NCI-H524 (cell line): ENCODE measurements at places on chromosomes 7 and 10.

GRCh38 chr7:45573204-45573603 lies 964 bp upstream of the ADCY1 start:
- DNase-seq = no peak

DNA sequence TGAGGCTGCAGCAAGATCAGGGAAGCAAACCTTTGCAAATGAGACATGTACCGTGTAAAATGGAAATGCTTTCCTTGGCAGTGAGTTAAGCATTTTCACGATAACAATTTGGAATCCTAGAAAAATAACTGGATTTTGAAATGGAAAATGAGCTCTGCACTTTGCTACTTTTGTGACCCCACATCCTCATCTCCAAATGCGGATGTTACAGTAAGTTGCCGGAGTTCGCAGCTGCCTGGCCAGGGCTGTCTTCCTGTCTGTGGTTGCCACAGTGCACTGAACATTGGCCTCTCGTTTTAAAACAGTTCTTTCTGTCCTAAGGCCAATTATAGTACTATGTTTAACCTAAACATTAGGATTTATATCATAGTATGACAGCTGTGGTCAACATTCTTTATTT lies 136.2 kb upstream of the FZD8 start:
- no peak for DNase-seq

- no peak for DNase-seq
Measured at GRCh38 chr7:41907444-41907843, 204.6 kb upstream of the INHBA start.

DNA sequence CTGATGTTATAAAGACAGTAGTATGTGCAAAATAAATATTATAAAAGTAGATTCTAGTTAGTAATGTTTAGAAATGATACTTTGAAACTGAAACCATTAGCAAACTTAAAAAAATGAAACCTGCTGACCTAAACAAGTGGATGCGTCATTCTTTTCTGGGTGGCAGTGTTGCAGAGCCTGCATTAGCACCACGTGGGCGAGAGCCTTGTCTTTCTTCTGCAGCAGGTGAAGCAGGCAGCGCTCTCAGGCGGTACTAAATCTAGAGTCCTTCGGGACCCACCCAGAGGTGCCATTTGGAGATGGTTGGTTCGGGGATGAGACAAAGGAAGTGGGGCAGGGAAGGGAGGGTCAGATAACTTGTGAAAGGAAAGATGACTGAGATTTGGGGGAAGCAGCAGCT lies 759.1 kb upstream of the IGFBP3 start:
- DNase-seq = no peak

DNA sequence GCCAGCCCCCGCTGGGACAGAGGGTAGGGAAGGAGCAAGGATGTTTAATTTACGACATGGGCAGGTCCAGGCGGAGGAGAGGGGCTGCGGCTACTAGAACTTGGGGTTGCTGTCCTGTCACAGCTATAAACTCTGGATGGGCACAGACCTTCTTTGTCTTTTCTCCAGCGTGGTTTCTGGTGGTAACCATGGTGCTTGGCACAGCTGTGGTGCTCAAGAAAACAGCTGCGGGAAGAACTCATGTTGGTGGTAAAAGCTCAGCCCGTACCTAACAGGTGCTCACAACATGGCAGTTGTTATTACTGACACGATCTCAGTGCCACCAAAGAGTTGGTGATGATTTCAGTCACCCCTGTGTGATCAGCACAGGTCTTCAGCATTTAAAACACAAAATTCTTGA lies 13.8 kb downstream of the BAIAP2L1 start:
- no peak for DNase-seq

DNA sequence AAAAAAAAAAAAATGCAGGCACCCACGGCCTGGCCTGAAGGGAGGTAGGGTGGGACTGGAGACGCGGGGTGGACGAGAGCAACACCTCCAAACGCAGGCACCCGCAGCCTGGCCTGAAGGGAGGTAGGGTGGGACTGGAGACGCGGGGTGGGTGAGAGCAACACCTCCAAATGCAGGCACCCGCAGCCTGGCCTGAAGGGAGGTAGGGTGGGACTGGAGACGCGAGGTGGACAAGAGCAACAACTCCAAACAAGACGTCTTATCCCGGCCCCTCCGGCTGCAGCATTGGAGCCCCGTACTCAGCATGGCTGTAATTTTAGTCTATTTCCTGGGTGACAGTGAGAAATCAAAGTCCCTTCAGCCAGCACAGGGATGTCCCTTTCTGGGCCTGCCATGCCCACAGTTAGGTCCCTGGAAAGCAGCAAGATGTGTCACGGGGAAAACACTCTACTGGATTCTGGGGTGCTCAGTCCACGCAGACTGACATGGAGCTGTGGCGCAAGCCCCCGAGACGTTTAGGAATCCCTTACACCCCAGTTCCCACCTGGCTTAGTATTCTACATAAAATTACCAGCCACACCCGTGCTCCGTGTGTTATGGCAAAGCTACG lies 119.9 kb downstream of the WDR37 start:
- DNase-seq = no peak

DNA sequence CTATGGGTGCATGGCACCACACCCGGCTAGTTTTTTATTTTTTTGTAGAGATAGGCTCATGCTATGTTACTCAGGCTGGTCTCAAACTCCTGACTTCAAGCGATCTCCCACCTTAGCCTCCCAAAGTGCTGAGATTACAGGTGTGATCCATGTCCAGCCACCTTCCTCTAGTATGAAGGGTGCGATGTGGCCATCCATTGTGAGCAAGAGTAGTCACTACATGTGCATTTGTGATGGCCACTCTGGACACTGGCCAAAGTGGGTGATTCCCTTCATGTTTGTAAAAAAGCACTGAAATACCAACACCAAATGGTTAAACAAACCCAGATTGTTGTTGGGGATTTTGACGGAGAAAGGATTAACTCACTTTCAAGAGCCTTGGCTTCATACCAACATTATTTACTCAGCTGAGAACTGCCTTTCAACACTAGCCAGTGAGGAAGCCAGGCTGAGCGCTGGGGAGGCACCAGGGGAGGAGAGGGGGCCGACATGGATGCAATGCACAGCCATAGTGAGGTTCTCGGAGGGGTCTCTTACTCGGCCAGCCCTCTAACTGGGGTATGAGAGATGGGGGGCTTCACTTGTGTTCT lies 198.1 kb upstream of the LYZL2 start:
- DNase-seq = peak; percentile 9

DNA sequence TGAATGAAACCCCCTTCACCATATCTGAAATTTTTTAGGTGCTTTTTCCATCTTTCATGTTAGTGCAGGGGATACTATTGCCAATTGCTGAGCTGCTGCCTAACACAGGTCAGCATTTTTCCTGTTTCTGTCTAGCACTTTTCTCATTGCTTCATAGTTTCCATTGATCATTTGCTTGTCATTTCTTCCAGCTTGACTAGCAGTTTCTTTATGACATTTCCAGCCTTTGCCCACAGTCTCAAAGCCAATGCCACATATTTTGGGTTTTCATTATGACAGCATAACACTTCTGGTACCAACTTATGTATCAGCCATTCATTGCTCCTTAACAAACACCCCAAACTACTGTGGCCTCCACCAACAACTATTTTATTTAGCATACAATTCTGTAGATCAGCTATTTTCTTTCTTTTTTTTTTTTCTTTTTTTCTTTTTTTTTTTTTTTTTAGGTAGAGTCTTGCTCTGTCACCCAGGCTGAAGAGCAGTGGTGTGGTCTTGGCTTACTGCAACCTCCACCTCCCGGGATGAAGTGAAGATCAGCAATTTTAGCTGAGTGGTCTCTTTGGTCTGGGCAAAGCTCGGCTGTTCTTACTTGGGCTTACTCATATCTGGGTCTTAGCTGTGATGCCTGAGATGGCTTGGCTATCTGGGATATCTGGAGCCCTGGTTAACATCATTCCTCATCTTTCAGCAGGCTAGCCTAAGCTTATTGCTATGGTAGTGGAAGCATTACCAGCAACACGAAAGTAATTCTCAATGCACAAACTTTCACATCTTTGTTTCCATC lies 102.3 kb downstream of the EPC1 start:
- no peak for DNase-seq

DNA sequence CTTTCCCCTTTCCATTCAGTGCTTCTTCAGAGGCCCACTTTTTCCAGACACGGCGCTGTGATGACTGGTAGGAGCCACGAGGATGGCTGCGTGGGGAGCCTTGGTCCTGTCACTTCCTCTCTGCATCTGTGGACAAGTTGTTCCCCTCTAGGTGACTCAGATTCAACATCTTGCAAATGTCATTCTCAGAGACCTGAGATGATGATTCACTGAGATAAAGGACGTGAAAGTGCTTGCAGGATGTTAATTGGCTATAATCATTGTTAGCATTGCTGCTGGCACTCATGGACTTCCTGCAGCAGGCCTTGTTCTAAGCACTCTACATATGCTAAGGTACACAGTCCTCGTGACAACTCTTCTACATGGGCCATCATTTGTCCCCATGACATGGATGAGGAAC lies 489.8 kb upstream of the ZMIZ1 start:
- DNase-seq = no peak

GRCh38 chr7:111356941-111357340 lies 205.4 kb downstream of the IMMP2L start:
- no peak for DNase-seq

GRCh38 chr10:58723966-58724365 lies 211.3 kb downstream of the BICC1 start:
- DNase-seq = no peak

DNA sequence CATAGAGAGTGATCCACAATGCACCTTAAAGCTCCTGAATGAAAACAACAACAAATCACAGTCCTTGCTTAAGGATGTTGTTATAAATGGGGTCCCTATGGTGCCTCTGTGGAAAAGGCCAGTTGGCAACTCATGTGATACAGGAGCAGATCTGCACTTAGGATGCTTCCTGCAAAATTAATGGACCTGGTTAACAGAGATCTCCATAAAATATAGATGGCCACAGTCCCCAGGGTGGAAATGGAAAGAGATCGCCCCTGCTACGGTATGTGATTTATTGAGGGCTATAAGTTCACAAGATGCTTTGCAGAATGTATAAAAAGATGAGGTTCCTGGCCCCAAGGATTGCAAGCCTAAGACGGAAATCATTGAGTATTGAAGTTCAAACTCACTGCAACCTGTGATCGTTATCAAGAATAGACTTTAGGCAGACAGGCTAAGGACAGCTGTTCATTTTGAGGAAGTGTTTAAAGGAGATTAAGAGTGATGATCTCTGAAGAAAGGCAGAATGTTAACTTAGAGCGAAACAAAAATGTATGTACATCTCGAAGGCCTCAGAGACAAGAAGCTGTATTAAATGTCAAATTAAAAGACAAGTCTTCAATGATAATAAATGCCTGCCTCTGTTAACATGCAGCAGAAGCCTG lies 174.1 kb upstream of the PLPP4 start:
- DNase-seq = no peak

DNA sequence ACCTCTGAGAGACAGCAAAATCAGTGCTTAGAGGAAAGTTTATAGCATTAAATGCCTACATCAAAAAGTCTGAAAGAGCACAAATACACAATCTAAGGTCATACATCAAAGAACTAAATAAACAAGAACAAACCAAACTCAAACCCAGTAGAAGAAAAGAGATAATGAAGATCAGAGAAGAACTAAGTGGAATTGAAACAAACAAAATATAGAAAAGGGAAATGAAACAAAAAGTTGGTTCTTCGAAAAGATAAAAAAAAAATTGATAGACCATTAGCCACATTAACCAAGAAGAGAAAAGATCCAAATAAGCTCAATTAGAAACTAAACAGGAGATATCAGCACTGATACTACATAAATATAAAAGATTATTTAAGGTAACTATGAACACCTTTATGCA lies 280.0 kb upstream of the NRG3 start:
- DNase-seq = no peak

- no peak for DNase-seq
Measured at GRCh38 chr7:112481833-112482670, 1.3 kb downstream of the LSMEM1 start.

DNA sequence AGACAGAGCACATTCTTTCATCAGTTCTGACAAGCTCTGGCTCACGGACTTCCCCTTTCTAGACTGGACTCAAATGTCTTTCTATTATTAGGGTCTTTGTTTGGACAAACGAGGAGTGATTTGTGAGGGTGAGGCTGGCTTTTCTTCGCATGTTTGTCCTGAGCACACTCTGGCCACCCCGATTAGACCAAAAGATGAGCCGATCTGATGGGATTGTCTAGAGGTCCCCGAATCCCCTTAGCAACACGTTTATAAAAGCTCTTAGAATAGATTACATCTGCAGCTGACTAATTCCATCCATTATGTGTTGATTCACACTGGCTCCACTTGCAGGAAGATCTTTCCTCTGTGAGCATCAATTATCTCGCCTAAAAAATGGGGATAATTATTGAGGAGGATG lies 675.4 kb upstream of the AUTS2 start:
- DNase-seq = no peak

GRCh38 chr7:158074896-158075632 lies 512.6 kb downstream of the PTPRN2 start:
- DNase-seq = no peak

DNA sequence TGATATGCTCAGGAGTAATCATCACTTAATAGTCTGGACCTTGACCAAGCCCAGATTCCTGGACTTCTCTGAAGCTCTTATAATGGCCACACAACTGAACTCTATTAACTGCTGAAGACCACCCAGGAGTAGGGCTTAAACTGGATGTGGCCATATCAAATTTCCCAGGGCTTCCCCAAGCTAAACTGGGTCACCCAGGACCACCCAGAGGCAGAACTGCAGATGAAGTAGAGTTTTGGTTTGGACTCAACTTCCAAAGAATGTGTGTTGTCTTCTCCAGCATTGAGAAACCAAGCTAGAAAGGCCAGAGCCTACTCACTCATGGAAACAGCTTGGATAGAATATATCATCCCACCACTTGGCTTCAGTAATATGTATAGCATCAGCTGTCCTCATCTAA lies 358.2 kb upstream of the MEOX2 start:
- DNase-seq = no peak

DNA sequence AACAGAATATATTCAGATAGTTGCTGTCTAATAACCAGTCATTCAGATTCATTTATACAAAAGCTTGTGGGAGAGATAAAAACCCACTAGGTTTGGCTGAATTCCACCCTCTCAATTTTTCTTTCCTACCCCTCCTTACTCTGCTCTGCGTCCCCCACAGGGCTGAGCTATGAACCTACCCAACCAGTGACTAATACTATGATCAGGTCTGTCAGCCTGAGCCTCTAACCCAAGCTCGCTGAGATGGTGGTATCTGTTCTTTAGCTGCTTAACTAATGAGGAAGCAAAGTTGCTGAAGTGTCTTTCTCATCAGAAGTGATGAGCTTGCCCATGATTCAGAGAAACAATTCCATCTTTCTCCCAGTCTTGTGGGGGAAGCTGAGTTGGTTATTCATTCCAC lies 248.7 kb upstream of the GPR26 start:
- no peak for DNase-seq

DNA sequence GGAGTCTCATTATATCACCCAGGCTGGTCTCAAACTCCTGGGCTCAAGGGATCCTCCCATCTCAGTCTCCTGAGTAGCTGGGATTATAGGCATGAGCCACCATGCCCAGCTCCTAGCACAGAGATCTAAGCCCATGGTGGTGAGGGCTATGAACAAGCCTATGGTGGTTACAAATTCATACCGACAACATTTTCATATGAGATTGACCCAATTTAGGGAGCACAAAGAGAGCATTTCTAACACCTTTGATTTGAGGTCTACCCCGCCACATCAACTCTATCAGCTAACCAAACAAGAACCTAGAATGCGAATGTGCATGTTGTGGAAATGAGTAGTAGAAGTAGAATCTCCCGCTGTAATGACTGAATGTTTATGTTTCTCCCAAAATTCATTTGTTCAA lies 14.2 kb upstream of the PRF1 start:
- DNase-seq = no peak

- DNase-seq = no peak
Measured at GRCh38 chr7:32379510-32380112, 110.6 kb downstream of the LSM5 start.

GRCh38 chr10:112045938-112046337 lies 137.6 kb downstream of the GPAM start:
- DNase-seq = no peak
